Cerebellar nuclear complex (tissue), 1 donor: ENCODE measurements at places on chromosomes 1 and 21.

GRCh38 chr1:25737130-25737529 is 62.9 kb upstream of the SELENON start:
- DNase-seq: no peak

DNA sequence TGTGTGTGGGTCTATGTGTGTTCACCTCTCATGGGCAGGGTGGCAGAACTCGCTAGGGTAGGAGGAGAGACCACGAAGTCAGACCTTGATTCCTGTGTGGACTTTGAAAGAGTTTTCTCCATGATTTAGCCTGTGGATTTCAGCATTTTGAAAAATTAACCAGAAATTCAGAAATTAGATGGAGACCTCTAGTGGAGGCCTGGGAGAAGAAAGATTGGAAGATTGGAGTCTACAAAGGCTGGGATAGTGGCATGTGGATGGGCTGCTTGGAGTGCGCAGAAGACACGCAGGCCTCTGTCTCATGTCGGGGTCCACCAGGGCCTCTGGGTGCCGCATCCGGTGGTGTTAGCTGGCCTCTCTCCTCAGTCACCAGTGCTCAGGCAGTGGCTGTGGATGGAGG is 18.9 kb upstream of the IGSF5 start:
- no peak for DNase-seq

- no peak for DNase-seq
Observed at GRCh38 chr21:21468003-21468402, 469.8 kb downstream of the NCAM2 start.

- DNase-seq: no peak
Observed at GRCh38 chr1:244830639-244831038, 4.8 kb upstream of the COX20 start.

DNA sequence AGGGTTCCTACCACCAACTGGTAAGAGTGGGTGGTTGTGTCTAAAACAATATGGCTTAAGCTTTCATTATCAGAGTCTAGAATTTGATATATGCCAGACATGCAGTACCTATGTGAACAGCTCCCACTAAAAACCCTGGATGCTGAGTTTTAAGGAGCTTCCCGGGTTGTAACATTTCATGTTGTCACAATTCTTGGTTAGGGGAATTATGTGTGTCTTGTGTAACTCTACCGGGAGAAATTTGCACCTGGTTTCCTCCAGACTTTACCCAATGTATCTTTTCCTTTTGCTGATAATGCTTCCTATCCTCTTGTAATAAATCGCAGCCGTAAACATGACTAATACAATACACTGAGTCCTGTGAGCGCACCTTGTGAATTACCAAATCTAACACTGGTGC is 48.3 kb downstream of the ARID4B start:
- no peak for DNase-seq
